ENCODE measurements at places on chromosomes 5 and 9. TPM values are rescaled to one million over a fixed set of nuclear protein-coding genes. Genes with fewer than 3 reads are reported as not detected.

GRCh38 chr9:4831944-4832343 is 39.2 kb downstream of the RCL1 start:
- H3K27me3 ChIP-seq: no peaks in the 10 kb centered on the region
- no peak overlapping the region for H3K27ac ChIP-seq
- H3K36me3 ChIP-seq: no peaks in the 10 kb centered on the region

GRCh38 chr5:172782169-172783039 is 11.4 kb upstream of the DUSP1 start:
- no peaks in the 10 kb centered on the region for H3K27me3 ChIP-seq
- H3K4me3 ChIP-seq: no peak overlapping the region
- no peak overlapping the region for H3K27ac ChIP-seq

ARID3C gene
- total RNA-seq: not detected

CKMT2 gene
- 1.7 TPM for total RNA-seq
